HCT116 (cell line): ENCODE measurements at places on chromosomes 7 and 10.

DNA sequence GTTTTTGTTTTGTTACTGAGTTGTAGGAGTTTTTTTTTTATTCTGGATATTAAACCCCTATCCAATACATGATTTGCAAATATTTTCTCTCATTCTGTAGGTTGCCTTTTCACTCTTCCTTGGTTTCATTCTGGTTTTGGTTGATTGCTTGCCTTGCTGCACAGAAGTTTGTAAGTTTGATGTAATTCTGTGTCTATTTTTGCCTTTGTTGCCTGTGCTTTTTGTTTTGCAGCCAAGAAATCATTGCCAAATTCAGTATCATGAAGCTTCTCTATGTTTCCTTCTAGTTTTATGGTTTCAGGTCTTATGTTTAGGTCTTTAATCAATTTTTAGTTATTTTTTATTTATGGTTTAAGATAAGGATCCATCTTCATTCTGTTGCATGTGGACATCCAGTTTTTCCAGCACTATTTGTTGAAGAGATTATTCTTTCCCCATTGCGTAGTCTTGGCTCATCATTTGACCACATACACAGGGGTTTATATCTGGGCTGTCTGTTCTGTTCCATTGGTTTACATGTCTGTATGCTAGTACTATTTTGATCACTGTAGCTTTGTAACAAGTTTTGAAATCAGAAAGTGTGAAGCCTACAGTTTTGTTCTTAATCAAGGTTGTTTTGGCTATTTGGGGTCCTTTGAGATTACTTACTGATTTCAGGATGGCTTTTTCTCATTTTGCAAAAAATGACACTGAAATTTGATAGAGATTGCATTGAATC lies 26.4 kb downstream of the BMPR1A start:
- no peaks in the 10 kb centered on the region for H3K27me3 ChIP-seq
- H3K27ac ChIP-seq, result no peak overlapping the region
- no peak for DNase-seq
- 0 out of 2 replicates have a peak, but pooled peaks cover 3% of the 10 kb centered on the region for H3K36me3 ChIP-seq
- H3K4me1 ChIP-seq, result no peaks in the 10 kb centered on the region
- H3K4me3 ChIP-seq, result no peak overlapping the region

GRCh38 chr7:152341039-152341913 lies 94.5 kb downstream of the KMT2C start:
- peak; percentile 44 for DNase-seq
- H3K27ac ChIP-seq, result no peak overlapping the region
- no peak overlapping the region for H3K4me3 ChIP-seq

- DNase-seq, result no peak
- H3K4me1 ChIP-seq, result peaks cover 6% of the 10 kb centered on the region; the same call in 1 of the 2 replicates
- H3K4me3 ChIP-seq, result no peak overlapping the region
- H3K27me3 ChIP-seq, result peaks cover 25% of the 10 kb centered on the region
Measured at GRCh38 chr10:44805466-44806210, 105.5 kb upstream of the TMEM72 start.

- H3K4me3 ChIP-seq, result no peak overlapping the region
- no peak for DNase-seq
- no peaks in the 10 kb centered on the region for H3K36me3 ChIP-seq
- no peaks in the 10 kb centered on the region for H3K27me3 ChIP-seq
- H3K27ac ChIP-seq, result no peak overlapping the region
- no peaks in the 10 kb centered on the region for H3K4me1 ChIP-seq
Measured at GRCh38 chr7:22942191-22942590, 71.7 kb downstream of the HYCC1 start.
